ENCODE measurements at places on chromosomes 6 and 20. TPM values are rescaled to one million over a fixed set of nuclear protein-coding genes. Genes with fewer than 3 reads are reported as not detected.

The ARMH2 gene
- total RNA-seq, result not detected

GRCh38 chr6:71383901-71384489, 95.4 kb downstream of the OGFRL1 start:
- DNase-seq, result no peak

- no peak for DNase-seq
Observed at GRCh38 chr20:49925901-49926454, 10.2 kb upstream of the RNF114 start.

- DNase-seq, result no peak
Observed at GRCh38 chr20:33005132-33005566, 916 bp upstream of the SUN5 start.

GRCh38 chr6:28142446-28142845, 763 bp downstream of the ZKSCAN8 start:
- no peak for DNase-seq

DNA sequence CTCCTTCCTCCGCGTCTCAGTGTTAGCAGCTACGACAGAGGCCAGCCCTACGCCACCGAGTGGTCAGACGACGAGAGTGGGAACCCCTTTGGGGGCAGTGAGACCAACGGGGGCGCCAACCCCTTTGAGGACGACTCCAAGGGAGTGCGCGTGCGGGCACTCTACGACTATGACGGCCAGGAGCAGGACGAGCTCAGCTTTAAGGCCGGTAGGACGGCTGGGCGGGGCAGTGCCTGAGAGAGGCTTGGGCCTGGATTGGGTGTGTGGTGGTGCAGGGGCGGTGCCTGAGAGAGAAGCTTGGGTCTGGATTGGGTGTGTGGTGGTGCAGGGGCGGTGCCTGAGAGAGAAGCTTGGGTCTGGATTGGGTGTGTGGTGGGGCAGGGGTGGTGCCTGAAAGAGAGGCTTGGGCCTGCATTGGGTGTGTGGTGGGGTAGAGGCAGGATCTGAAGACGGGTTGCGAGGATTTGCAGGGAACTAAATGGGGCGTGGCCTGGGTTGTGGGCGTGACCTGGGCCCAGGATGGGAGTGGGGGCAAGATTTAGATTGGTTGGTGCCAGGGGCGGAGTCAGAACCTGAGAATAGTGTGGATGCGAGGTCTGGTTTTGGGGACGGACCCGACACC, 24.4 kb downstream of the SPDEF start:
- DNase-seq, result no peak

- DNase-seq, result no peak
Observed at GRCh38 chr20:16539280-16540021, 33.8 kb downstream of the KIF16B start.

DNA sequence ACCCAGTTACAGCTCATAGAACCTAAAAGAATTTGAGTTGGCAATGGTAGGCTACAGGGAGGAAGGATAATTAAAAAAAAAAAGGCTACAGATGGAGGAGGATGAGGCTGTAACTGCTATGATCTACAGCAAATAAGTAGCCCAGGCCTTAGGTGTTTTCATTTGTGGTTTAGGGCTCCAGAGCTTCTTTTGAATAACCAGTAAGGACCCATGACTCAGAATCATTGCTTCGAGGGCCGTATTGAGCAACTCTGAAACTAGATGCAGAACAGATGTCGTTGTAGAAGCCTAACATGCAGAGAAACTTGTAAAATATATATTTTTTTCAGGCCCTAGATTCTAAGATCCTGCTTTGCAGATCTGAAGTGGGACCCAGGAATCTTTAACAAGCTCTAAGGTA, 19.0 kb upstream of the ASIP start:
- DNase-seq, result peak; percentile 76

GRCh38 chr6:106527117-106527516, 102.2 kb downstream of the RTN4IP1 start:
- DNase-seq, result no peak

GRCh38 chr6:37946057-37946456, 126.5 kb downstream of the ZFAND3 start:
- DNase-seq, result no peak

GRCh38 chr20:11917663-11918062, at the start of gene BTBD3:
Gene BTBD3 (plus strand): TSS chr20:11917893. CDS start chr20:11918276, 383 bp downstream.
- DNase-seq, result no peak
